ENCODE measurements at places on chromosomes 1 and 21.

GRCh38 chr1:165288350-165289120 is 68.0 kb downstream of the LMX1A start:
- DNase-seq = no peak

DNA sequence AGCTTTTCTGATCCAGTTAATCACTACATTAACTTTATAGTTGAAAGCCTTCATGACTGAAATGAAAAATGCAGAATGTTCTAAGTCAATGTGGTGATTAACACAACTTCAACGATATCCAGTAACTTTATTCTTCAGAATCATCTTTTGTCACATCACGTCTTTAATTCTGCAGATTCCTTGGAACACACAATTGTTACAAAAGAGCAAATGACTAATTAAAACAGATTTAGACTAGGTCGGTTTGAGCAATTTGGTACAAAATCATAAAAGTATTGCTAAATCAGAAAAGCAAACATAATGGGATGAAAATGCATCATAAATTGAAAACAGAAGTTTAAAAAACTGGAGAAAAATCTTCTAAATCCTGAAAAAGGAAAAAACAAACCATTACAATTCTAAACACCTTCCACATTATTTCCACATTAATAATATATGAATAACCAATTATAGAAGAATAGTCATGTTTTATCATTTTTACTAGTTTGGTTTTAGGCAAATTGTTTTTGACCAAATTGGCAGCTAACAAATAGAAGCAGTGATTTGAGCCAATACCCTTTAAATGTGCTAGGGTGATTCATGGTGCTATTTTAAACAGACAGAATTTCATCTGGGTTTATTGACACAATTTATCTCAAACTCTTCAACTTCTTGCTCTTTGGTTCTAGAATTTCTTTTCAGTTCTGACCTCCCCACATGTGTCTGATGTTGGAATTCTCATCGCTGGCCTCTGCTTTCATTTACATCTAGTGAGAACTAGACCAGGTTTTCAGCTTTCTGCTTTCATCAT is 468.1 kb upstream of the PTBP2 start:
- DNase-seq = no peak

DNA sequence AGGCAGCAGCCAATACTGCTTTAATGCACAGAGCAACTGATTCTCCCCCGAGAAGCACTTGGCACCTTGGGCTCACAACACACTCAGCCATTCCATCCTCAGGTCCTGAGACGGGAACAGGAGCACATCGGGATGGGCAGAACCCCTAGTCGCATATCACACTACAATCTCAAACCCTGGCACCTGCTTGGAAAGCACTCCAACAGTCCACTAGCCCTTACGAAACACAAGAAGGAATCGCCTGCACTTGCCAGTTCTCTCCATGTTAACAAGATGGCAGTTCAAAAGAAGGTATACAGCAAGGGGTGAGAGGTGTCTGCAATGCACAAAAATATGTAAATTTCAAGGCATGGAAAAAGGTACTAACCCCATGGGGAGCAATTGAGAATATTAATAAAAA is 21.4 kb downstream of the JAK1 start:
- no peak for DNase-seq

GRCh38 chr1:41380979-41381691 is 19.9 kb downstream of the FOXO6 start:
- no peak for DNase-seq

DNA sequence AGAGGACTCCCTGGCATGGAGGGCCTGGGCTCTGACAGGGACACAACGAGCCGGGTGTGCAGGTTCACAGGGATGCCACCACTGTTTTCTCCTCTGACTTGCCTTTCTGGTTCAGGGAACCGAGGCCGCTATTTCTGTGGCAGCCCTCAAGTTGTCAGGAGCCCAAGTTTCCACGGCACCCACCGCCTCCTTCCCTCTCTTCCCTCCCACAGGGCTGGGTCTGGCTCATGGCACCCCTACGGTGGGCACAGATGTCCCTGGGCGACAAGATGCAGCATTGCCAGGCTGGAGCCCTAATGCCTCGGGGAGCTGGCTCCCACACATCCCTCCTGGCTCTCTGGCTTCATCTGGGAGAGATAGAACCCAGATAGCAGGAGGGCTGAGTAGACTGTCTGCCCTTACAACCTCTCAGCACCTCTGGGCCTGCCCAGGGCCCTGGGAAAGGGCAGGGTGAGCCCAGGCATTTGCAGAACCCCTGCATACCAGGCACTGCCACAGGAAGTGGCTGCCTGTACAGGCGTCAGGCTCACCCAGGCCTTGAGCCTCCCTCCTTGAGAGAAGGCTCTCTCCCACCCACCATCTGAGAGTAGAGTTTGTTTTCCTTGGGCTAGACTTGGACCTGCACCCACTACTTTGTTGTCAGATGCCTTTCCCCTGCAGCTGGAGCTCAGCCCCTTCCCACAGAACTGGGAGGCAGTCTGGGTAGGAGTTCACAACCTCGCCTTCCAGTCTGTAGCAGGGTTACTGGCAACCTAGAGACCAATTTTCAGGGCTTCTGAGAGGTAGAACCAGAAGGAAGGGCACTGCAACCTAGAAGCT is 20.5 kb downstream of the KCNC4 start:
- no peak for DNase-seq

DNA sequence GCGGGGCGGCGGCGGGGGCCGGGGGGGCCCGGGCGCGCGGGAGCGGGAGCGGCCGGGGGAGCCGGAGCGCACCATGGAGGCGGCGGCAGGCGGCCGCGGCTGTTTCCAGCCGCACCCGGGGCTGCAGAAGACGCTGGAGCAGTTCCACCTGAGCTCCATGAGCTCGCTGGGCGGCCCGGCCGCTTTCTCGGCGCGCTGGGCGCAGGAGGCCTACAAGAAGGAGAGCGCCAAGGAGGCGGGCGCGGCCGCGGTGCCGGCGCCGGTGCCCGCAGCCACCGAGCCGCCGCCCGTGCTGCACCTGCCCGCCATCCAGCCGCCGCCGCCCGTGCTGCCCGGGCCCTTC is 546 bp downstream of the SKI start:
- no peak for DNase-seq

DNA sequence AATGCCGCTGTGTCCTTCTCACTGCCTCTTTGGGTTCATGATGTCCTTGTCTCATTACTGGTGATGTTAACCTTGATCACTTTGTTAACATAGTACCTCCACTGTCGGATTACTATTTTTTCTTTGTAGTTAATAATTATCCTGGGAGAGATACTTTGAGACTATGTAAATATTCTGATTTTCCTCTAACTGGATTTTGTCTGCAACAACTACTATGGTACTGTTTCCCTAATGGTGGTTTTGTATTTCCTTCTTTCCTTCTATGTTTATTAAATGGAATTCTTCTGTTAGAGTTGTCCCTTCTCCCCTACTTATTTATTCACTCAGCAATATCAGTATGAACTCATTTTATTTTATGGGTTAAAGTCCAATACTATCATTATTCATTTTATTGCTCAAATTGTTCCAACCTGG is 4.2 kb downstream of the TOR1AIP2 start:
- no peak for DNase-seq

GRCh38 chr1:10736634-10737586 is 59.5 kb downstream of the CASZ1 start:
- no peak for DNase-seq

- DNase-seq = peak; percentile 84
Measured at GRCh38 chr1:154405747-154406571, 816 bp downstream of the IL6R start.

DNA sequence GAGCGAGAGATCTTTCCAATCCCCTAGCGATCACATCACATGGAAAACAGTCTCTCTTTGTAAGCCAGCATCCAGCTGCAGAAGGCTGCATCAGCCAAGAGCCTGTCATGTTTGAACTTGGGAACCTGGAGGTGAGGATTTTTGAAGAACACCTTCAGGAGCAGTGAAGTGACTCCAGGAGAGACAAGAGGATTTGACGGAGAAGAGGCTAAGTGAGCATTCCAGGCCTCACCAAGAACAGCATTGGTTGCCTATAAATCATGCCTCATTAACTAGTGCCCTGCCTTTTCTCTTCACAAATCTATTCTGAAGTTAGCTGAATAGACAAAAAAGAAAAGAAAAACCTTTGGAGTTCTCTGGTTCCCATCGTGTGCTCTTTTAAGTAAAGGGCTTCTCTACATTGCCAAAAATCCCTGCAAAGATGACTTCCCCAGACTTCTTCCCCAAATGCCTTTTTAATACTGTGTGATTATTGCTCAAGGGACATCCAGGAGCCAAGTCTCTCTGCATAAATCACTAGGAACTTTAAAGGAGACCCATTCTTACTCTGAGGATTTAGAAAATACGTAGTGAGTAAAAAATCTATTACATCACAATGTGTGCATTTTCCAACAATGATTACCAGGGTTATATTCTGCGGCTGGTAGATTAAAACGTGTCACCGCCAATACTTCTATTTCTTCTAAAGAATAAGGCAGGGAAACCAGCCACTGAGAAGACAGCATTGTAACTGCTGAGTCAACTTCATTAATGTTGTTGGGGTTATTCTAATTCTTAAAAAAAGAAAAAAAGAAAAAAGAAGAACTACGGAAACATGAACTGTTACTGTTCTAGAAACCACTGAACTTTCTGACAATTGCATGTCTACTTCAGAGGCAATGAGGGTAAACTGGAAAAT is 95.2 kb downstream of the KIF14 start:
- DNase-seq = peak; percentile 7

DNA sequence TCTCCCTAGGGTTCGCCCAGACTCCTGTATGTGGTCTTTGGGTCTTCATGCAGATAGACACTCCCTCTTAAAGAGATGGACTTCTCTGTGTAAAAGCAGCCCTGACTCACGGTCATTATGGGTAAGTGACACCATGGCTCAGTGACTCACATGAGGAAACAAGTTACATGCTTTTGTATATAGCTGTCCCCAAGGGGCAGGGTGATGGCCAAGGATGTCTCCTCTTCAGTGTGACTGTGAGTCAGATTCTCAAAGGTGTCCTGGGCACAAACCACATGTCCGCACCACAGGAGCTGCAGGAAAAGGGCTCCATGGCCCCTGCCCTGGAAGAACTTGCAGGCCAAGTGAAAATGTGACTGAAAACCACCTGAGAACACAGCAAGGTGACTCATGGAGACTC is 380.4 kb downstream of the NPHP4 start:
- peak; percentile 18 for DNase-seq

GRCh38 chr1:6127587-6128163 is 52.4 kb downstream of the CHD5 start:
- DNase-seq = peak; percentile 63

DNA sequence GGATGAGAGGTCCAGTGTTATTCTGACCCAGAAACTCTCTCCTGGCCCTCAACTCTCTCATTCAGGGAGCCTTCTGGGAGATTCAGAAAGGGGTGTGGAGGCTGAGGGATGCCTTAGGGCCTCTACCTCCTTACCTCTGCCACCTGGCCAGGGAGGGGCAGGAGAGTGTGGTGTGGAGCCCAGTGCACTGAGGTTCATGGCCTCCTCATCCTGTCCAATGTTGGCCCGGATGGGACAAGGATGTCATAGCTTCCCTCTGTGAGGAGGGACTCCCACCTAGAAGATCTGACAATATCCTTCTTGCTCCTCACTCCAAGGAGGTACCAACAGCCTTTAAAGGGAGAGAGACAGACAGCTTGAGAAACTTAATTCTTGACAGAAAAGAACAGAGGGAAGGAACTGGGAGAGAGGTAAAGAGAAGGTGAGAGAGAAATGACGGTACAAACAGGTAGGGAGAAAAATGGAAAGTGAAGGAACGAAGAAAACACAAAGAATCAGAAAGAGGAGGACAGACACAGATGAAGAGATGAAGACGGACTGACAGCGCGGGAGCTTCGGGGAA is 779 bp downstream of the BEND5 start:
- DNase-seq = no peak

DNA sequence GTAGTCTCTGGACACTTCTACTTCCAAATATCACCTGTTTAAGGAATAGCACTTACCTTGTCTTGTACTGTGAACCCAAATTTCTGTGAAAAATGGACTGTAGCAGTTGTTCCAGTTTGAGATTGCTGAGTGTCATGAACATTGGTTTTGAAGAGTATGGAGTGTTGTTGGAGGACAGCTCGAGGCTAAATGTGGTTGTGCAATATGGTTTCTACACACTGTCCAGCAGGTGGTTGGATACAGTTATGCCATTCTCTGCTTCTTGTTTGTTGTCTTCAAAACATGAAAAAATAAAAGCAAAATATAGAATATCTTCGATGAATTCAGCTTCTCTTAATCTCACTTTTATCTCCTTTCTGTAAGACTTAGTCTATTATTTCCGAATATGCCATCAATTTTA is 67.1 kb downstream of the DDR2 start:
- DNase-seq = no peak

DNA sequence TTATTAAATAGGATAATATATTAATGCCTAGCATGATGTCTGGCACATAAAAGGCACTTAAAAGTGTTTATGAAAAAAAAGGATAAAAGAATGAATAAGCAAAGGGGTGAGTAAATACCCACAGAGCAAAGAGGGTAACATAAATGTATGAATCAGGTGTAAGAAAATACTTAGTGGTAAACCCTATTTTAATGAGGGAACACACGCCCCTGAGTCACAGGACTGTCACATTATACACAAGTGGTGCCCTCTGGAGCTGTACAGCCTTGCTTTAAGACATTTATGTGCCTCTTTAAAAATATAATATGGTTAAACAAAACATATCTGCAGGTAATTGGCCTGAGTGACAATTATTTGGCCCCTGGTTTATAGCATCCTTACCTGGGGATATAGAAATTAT is 78.1 kb upstream of the PTBP2 start:
- DNase-seq = no peak

DNA sequence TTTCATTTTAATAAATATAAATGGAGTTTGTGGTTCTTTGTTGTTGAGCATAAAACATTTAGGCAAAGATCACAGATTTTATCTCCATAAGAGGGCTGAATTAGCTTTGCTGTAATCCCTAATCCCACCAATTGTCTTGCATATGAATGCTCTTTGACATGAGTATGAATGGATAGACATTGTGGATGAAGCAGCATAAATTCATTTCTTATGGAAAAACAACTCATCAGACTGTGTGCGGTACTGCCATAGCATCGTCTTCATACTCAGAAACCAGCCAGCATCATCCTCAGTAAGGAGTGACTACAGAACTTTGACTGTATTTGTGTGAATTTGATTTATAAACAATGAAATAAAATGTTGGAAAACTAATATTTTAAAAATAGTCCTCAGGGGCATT is 19.6 kb downstream of the SON start:
- DNase-seq = no peak

DNA sequence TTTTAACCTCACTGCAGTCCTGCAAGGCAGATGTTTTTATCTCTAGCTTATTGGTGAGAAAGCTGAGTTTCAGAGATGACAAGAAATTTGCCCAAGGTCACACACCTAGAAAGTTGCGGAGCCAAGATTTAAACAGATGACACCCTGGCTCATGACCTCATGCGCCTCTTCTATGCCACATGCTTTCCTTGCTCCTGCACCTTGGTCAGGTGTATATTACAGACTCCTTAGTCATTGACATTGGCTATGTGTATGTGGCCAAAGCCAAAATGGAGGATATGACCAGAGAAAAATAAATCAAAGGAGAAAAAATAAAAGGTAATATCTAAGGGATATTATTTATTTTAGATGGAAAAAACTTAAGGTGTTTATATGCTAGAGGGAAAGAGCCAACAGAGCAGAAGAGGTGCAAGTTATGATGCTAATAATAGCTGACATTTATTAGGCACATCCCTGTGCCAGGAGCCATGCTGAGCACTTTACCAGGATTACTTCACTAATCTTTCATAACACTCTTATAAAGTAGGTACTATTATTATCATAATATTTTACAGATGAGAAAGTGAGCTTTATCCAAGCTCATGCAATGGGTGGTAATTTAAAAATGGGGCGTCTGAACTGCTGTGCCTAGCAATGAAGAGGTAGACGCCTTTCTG is 13.8 kb upstream of the MYOC start:
- DNase-seq = no peak

GRCh38 chr1:34101151-34101550 is 63.9 kb downstream of the CSMD2 start:
- peak; percentile 93 for DNase-seq

Data from fibroblast of skin of back (primary cell).